Stromal cell of bone marrow (primary cell): ENCODE measurements at places on chromosomes 5 and 9.

DNA sequence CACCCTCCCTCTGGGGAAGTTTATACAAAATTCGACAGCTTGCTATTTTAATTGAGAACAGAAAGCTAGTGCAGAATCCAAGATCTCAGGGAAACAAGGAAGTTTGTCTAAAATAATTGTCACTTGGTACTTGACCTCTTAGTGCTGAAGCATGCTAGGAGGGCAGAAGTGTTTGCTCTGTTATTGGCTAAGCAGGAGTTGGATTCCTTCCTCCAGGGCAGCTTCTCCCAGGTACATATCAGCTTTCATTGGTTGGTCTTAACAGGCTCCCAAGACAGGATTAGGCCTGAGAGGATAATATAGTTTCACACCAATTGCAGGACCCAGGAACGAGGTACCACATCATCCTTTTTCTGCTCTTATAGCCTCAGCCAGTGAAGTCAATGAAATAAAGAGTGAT, 432.8 kb downstream of the IRX1 start:
- DNase-seq = no peak

DNA sequence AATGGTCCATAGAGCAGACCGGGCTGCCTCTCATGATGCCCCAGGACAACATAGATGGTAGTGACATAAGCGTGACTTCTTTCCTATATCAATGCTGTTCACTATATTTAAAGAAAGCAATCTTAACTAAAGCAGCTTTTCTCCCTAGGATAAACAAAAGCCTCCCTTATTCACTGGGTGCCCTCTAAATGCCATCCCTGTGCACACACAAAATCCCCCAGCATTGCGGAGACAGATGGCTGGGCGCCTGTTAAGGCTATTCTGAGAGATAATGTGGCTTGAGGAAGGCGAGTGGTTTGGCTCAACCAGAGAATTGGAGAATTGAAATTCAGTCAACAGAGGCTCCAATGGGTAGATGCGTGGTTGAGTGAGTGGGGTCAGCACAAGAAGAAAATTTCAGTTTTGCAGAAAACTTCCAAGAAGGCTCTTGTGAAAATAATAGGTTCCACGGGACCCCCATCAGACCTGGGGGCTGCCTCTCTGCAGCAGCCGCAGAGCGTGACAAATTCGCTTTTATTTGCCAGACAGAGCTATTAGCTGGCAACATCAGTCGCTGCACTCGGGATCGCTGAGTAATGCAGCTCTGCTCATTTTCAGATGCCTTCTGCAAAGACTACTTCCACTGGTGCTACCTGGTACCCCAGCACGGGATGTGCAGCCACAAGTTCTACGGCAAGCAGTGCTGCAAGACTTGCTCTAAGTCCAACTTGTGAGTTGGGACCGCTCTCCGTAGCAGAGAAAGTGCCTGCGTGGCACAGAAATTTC, 103.9 kb upstream of the ICE1 start:
- DNase-seq = no peak

DNA sequence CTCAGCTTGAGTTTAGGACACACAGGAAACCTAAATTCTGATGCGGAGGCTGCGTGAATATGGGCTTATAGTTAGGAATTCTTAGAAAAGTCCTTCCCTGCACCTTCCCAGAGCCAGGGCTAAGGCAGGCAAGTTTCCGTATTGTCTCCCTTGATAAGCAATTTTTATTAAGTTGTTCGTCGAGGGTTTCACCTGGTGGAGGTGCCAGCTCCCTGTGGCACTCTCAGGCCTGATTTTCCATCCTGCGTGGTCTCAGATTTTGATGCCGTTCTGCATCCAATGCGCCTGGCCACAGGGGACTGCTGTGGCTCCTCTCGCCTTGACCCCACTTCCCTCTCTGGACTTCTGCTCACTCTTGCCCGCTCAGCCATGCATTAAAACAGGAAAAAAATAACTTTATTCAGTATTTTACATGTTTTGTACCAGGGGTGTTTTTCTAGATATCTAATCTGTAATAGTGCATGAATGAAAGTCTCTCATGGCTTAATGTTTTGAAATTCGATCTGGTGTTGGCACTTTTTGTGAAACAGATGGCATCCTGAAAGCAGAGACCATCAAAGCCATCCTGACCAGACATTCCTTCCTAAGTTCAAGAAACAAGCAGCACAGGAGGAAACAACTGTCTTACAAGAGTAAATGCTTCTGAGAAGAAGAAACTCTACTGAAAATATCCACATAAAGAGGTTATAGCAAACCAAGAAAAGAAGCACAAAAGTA, 50.7 kb downstream of the TRIP13 start:
- DNase-seq = no peak

DNA sequence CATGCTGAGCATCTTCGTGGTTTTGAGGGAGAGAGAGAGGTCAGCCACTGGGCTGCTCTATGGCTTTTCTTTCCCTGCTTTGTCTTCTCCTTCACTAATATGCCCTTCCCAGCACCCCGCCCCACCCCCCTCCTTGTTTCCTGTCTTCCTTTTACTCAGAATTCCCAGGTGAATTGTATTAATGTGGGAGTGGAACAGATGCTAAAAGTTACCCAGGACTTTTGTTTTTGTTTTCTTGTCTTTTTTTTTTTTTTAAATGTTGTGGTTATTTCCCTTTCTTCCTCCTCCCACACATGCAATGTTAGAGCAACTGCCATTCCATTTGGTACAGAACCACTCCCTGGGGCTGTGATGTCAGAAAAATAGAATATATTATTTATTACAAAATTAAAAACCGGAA, 442.7 kb upstream of the CD180 start:
- no peak for DNase-seq

DNA sequence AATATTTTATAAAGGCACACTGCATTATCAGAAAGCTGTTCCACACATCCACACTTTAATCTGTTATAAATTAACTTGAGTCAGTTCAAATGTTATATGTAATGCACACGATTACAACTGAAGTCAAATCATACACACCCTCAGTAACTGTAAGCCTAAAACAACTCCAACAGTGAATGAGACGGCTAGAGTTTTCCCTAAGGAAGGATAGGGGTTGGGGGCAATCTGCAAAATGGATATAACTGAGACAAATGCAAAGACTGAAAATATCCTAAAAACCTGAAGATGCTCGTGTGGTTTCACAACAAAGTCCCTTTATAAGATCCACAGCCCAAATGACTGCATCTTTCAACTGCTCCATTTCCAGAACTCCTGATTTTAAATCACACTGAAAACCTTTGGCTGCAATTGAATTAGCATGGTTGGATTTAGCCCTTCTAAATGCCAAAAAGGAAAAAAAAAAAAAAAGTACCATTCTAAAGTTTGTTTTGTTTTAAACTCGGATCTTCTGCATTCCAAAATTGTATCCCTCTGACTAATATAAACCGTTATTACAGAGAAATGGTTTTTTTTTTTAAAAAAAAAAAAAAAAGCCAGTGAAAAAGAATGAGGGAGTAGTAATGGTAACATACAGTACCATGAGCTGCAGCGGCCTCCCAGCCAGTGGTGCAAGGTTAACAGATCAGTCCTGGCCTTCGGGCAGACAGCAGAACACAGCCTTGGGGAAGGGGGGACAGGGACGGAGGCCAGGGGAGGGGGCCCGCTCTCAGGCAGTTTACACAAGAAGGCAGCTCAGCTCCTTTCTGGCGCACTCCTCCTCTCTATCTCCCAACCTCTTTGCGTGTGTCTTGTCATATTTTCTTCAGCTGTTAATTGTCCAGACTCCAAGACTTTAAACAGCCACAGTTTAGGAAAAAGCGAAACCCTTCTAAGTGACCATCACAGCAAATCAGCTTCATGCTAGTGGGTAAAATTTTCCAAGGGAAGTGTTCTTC, 166.1 kb downstream of the BNC2 start:
- DNase-seq = peak; percentile 54

DNA sequence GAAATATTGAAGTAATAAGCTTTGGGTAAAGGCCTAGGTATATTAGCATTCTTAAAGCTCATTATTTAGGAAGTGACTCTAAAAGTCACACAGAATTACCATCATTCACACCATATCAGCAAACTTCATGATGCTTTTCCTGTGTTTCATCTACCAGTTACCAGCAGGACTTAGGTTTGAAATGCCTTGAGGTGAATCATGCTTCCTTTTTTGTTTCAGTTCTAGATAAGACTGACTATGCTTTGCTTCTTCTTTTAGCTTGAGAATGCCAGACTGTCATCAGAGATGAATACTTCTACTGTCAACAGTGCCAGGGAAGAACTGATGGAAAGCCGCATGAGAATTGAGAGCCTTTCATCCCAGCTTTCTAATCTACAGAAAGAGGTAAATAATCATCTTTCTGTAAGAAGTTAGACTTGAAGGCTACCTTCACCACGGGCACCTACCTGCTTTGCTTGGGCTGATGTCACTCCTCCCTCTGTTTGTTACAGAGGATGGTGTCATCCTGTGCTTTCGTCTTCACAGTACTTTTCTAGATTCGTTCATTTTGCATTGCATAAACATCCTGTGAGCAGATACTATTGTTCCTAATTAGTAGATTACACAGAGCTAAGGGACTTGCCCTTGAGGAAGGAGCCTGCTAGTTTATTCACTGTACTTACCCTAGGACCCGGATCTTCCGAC, 34.7 kb downstream of the LMNB1 start:
- no peak for DNase-seq

DNA sequence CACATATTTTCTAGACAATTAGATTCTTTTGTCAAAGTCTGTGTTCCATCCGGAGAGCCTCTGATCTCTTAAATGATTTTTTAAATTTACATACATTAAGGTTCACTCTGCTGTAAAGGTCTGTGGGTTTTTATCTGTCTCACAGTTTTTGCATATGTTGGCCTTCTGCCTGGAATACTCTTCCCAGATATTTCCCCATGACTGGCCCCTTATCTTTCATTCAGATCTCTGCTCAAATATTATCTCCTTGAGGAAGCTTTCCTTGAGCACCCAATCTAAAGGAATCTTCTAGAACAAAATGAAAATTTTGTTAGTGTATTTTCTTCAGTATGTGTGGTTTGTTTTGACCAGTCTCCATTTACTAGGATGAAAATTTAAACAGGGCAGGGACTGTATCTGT, 26.3 kb downstream of the FAF2 start:
- DNase-seq = no peak
